ENCODE measurements at places on chromosomes 16 and 17.
A peak's percentile ranks its signal among the peaks of the same experiment; 100 is the strongest.

DNA sequence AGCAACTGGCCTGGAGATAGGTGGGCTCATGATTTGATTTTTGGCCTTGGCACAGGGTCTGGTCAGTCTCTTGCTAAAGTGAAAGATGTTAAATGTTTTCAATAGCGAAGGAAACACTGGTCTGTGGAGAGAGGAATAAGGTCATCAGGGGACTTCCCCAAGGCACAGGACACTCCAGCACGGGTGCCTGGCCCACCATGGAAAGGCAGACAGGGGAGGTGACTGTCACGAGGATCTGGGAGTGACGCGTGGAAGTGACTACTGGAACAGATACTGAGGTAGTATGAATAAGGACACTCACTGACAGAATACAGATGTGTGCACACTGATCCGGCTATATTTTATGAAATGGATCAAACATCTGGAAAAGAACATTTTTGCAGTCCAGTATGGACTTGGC is 16.7 kb upstream of the ICAM2 start:
- DNase-seq: no peak

GRCh38 chr16:67845291-67846062 is 1.3 kb upstream of the NUTF2 start:
- no peak for DNase-seq

GRCh38 chr16:50437769-50438437 is 69.1 kb upstream of the BRD7 start:
- no peak for DNase-seq

DNA sequence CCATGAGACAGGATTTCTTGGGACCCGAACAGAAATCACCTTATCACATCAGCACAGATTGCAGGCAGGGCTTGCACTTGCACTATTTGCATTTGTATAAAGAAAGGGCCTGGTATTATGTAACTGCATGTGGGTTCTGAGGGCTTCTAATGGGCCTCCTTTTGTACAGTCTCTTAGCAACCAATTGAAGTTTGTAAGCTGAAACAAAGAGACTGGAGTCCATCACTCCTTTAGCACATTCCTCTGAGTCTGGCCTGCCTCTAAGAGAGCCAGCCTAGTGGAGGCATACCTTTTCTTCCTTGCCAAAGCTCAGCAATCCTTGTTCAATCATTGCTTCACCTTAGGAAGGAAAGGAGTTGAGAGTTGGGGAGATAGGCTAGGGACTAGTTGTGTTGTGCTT is 387.1 kb downstream of the XYLT1 start:
- no peak for DNase-seq

DNA sequence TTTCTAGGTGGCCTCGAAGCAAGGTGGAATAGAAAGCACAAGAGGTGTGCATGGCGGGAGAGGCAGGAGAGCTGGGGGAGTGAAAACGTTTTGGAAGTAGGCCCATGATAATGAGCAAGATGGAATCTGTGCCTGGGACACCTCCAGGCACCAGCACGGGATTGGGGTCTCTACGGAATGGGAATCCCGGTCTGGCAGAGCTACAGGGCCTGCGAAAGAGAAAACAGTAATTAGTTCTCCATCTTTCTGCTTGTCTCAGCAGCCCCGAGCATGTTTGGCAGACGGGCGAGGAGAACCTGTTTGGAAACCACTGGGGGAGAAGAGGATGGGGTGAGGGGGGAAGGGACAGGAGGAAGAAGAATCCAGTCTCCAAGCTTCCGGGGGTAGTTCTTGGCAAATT is 258.7 kb downstream of the SOX9 start:
- DNase-seq: no peak

- DNase-seq: no peak
These were observed 78.9 kb downstream of the TRIM37 start for GRCh38 chr17:59027750-59028149.

DNA sequence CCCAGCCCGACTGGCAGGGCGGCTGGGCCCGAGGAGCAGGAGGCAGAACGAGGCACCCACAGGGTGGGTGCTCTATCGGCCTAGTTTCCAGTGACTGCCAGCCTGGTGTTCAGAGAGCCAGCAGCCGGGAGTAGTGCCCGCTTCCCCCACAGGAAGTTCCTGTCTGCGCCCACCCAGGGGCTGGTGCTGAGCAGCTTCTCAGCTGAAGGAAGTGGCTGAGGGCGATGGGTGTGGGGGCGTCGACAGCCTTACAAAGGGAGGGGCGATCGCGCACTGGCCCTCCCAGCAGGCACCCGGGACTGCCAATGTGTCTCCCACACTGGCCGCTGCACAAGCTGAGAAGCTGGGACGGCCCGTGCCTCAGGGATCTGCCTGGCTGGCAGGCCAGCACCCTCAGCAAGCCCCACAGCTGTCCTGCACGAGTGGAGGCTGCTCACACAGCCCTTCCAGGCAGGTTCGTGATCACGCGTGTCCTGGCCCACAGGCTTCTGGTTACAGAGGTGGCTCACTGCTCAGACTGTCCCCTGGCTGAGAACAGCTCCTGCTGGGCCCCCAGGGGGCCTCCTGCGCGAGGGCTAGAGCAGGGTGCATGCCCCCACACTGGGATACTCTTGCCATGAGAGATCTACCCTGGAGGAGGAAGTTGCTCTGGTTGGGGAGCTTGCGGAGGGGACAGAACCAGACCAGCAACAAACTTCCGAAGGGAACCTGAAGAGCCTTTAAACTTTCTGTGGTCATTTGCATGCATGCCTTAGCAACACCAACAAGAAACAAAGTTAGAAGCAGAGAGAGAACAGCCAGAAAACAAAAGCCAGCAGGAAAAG is 2.5 kb downstream of the RNF166 start:
- DNase-seq: no peak

DNA sequence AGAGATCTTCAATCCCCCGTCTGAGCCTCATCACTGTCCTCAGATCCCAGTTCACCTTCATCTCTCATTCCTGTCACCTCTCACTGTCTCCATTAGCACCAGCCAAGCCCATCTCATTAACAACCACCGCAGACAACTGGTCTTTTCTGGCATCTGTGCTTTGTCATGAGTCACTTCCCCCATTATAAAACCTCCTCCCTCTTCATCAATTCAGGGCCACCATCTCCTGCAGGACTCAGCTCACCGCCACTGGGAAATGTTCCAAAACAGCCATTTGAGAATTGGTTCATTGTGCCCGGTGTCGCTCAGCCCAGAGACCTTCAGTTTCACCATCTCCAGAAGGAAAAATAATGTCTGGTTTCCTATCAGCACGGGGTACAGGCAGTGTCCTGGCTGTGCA is 56.9 kb upstream of the TEKT3 start:
- DNase-seq: no peak

GRCh38 chr17:33809748-33810147 is 445.3 kb upstream of the CCL2 start:
- DNase-seq: no peak

- peak; percentile 28 for DNase-seq
These were observed 57.2 kb upstream of the CACNG5 start for GRCh38 chr17:66777689-66778225.

GRCh38 chr17:73269329-73269615 is 7.6 kb upstream of the CPSF4L start:
- no peak for DNase-seq

DNA sequence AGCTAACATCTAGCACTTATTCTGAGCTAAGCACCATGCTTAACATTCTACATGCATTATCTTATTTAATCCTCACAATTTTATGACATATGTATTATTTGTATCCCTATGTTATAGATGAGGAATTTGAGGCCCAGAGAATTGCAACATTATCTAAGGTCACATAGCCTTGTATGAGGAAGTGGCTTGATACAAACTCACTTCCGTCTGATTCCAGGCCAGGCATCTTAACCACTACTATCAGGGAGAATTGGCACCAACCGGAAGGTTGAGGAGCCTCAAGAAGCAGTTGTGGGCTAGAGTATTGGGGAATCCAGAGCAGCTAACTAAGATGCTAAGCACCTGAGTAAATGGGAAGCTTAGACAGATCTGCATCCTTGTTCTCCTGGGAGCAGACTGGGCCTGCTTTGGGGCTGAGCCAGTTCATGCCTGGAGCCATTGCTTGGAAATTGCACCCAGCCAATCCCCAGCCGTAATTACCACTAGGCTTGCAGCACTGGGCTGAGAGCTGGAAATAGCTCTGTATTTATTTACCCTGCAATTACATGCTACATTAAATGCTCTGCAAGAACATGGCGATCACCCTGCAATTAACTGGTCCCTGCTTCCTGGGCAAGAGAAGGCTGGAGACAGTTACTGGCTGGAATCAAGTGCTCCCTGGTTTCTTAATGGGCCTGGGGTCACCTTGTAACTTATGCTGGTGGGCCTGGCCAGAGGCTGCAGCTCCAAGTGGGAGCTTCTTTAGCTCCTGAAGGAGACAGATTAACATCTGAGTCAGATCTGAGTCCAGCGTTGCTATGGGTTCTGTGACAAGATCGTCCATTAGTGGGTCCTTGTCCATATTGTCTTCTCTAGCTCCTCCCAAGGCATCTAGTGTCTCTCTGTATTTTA is 273.1 kb upstream of the CCL2 start:
- no peak for DNase-seq

- no peak for DNase-seq
These were observed 9.5 kb upstream of the METTL22 start for GRCh38 chr16:8611886-8612600.

DNA sequence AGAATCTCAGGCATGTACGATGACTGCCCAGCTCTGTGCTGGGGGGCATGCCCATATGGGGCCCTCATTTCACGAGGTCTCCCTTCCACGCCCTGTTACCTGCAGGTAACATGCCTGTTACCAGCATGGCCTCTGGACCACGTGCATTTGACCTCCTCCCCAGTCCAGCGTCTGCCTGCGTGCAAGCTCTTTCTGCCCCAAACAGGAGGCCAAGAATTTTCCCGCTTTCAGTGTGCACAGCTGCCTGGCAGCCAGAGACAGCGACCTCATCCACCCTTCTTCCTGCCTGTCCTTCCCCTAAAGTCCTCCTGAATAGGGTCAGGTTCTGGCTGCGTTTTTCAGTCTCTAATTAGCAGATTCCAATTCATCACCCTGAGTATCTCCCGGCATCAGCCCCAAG is 306.5 kb upstream of the ZFHX3 start:
- DNase-seq: no peak

DNA sequence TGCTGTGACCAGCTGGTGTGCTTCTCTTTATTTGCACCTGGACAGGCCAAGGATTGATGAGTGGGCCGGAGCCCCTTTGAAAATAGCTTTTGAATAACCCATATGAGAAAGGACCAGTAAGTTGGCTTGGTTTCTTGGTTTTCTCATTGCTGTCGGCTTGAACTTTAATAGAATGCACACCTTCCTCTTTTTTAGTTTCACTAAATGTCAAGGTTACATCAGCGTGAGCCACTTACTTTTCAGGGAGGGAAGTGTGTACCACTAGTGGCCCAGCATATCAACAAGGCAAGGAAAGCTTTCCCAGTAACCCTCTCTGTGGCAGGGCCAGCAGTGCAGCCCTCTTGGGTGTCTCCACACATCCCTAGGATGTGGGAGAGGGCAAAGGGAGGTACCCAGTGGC is 433.3 kb downstream of the CA10 start:
- no peak for DNase-seq

DNA sequence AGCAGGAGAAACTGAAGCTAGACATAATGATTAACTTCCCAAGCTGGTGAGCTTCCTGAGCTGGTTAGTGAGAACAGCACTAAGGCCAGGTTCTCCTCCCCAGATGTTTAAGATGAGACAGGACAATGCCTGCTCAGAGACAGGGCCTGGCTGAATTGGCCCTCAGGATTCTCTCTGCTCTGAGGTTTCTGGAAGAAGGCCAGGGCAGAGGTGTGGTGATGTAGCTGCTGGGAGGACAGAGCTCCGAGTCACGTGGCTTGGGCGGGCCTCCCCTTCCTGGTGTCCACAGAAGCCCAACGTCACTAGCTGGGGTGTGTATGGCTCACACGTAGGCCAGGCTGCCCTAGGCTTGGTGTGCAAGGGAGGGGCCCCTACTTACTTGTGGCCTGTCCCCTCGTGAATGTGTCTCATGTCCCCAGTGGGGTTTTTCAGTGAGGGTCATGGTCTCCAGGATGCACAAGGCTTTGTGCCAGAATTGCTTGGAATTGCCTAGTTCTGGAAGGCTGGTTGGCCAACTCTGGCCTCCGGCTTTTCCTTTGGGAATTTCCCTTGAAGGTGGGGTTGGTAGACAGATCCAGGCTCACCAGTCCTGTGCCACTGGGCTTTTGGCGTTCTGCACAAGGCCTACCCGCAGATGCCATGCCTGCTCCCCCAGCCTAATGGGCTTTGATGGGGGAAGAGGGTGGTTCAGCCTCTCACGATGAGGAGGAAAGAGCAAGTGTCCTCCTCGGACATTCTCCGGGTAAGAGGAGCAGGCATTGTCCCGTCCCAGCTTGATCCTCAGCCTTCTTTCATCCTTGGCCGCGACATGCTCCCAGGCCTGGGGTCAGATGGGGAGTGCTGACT is 3.4 kb downstream of the NOD2 start:
- no peak for DNase-seq

DNA sequence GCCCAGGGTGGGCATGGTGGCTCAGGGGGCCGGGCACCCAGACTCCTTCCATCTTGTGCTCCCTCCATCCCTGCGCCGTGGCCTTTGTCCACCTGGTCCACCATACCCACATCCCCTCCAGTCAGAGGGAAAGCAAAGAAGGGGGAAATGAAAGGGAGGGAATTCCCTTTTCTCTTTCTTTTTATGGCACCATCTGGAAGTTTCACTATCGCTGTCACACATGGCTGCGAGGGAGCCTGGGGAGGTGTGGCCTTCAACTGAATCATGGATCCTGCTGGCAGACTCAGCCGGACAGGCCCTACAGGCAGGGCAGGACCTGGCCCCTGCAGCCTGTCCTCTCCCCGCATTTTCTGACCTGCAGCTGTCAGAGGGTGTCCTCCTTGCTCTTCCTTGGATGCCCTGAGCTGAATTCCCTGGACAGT is 6.2 kb downstream of the SLC12A3 start:
- peak; percentile 60 for DNase-seq

DNA sequence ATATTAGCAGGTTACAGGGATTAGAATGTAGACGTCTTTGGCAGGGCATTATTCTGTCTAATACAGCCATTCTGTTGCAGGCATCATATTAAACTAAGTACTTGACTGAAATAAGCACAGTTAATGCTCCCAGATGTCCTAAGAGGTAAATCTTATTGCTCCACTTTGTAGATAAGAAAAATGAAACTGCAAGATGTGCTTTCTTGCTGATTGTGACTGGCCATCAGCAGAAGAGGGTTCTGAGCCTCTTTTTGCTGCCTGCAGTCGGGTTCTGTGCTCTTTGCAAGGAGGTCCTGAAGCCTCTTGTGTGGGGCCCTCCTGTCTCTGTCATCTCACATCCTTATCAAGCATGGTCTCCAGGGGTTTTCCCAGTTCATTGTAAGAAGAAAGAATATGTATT is 167.1 kb downstream of the KCNJ2 start:
- DNase-seq: no peak

- DNase-seq: no peak
These were observed 21.2 kb downstream of the EFCAB5 start for GRCh38 chr17:29962656-29963055.

GRCh38 chr17:72004611-72005331 is 116.0 kb upstream of the SOX9 start:
- DNase-seq: no peak

Measured in adipocyte (in vitro differentiated cells).